ENCODE measurements at places on chromosomes 12 and 14.

GRCh38 chr12:108622421-108622820 lies 11.3 kb downstream of the SELPLG start:
- H3K27ac ChIP-seq = no peak overlapping the region
- H3K4me1 ChIP-seq = no peaks in the 10 kb centered on the region
- H3K4me3 ChIP-seq = no peak overlapping the region
- H3K36me3 ChIP-seq = no peaks in the 10 kb centered on the region
- H3K27me3 ChIP-seq = no peaks in the 10 kb centered on the region
- no peak for DNase-seq

GRCh38 chr14:23877111-23877510 lies 76.5 kb upstream of the DHRS4 start:
- H3K27me3 ChIP-seq = no peaks in the 10 kb centered on the region
- H3K4me1 ChIP-seq = no peaks in the 10 kb centered on the region

GRCh38 chr12:131010396-131011131 lies 56.9 kb downstream of the ADGRD1 start:
- DNase-seq = no peak
- no peaks in the 10 kb centered on the region for H3K4me1 ChIP-seq
- H3K4me3 ChIP-seq = no peak overlapping the region

GRCh38 chr14:22493753-22494152 lies 95.3 kb downstream of the DAD1 start:
- no peak overlapping the region for H3K4me3 ChIP-seq
- H3K27ac ChIP-seq = no peak overlapping the region
- H3K36me3 ChIP-seq = no peaks in the 10 kb centered on the region
- no peaks in the 10 kb centered on the region for H3K4me1 ChIP-seq
- no peak for DNase-seq
- no peaks in the 10 kb centered on the region for H3K27me3 ChIP-seq

DNA sequence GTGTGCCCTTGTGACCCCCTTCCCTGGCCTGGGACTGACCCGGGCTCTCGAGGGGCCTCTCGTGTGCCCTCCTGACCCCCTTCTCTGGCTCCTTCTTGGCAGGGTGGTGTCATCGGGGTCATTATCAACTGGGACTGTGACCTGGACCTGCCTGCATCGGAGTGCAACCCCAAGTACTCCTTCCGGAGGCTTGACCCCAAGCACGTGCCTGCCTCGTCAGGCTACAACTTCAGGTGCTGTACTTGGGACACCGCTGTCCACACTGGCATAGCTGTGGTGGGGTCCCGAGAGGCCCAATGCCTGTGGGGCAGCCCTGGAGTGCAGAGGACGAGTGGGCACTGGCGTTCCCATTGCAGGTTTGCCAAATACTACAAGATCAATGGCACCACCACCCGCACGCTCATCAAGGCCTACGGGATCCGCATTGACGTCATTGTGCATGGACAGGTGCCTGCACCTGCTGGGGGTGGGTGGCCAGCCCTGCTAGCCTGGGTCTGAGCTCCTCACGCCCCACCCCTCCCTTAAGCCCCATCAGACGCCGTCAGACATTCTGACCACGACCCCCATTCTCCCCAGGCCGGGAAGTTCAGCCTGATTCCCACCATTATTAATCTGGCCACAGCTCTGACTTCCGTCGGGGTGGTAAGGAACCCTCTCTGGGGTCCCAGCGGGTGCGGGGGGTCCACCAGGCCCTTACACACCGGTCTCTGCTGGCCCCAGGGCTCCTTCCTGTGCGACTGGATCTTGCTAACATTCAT lies 2.5 kb downstream of the P2RX2 start:
- peaks cover 18% of the 10 kb centered on the region for H3K36me3 ChIP-seq
- no peak overlapping the region for H3K4me3 ChIP-seq
- H3K27ac ChIP-seq = no peak overlapping the region
- DNase-seq = no peak

GRCh38 chr12:82473111-82473754 lies 114.9 kb downstream of the METTL25 start:
- no peaks in the 10 kb centered on the region for H3K27me3 ChIP-seq
- H3K27ac ChIP-seq = no peak overlapping the region
- no peaks in the 10 kb centered on the region for H3K4me1 ChIP-seq

- H3K4me3 ChIP-seq = no peak overlapping the region
- H3K4me1 ChIP-seq = peaks cover 3% of the 10 kb centered on the region
- H3K27ac ChIP-seq = no peak overlapping the region
- DNase-seq = no peak
- H3K27me3 ChIP-seq = no peaks in the 10 kb centered on the region
Measured at GRCh38 chr12:95740751-95741150, 49.8 kb downstream of the NTN4 start.
